ENCODE measurements at places on chromosomes 5 and 9.

- no peak for DNase-seq
These were observed 599 bp downstream of the MLLT3 start for GRCh38 chr9:20621471-20622329.

DNA sequence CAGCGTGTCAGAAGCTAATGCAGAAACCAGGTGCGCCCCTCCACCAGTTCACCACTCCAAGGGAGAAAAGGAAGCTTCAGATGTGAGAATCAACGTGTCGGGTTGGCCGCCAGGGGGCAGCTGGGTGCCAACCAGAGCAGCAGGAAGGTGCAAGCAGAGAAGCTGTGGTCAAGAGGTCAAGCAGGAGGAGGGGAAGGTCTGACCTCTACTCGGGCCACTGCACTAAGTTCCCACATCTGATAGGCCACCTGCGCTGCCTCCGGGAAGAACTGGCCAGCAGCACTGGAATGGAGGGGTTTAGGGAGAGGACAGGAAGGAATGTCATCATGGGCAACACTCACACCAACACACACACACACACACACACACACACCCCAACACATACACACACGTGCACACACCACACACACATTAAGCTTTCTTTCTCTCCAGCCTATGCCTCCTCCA, 31.4 kb downstream of the ANXA6 start:
- DNase-seq = peak; percentile 26

DNA sequence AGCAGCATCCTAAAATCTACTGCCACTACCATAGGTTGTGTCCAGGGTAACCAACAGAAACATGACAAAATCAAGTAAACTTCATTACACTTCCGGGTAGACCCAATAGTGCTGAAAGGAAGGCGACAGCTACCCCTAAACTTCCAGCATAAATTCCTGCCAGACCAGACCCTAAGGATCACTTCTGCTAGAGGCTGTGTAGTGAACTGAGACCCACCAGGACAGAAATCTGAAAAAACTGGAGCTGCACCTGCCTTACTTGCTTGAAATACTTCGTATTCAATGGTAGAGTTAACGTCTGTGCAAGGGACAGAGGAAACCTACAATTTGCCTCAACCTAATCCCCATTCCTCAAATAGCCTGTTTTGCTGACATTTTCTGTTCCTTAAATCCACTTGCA, 1.0 kb upstream of the SECISBP2 start:
- DNase-seq = no peak

GRCh38 chr9:107170801-107171200, 112.3 kb upstream of the RAD23B start:
- DNase-seq = no peak

DNA sequence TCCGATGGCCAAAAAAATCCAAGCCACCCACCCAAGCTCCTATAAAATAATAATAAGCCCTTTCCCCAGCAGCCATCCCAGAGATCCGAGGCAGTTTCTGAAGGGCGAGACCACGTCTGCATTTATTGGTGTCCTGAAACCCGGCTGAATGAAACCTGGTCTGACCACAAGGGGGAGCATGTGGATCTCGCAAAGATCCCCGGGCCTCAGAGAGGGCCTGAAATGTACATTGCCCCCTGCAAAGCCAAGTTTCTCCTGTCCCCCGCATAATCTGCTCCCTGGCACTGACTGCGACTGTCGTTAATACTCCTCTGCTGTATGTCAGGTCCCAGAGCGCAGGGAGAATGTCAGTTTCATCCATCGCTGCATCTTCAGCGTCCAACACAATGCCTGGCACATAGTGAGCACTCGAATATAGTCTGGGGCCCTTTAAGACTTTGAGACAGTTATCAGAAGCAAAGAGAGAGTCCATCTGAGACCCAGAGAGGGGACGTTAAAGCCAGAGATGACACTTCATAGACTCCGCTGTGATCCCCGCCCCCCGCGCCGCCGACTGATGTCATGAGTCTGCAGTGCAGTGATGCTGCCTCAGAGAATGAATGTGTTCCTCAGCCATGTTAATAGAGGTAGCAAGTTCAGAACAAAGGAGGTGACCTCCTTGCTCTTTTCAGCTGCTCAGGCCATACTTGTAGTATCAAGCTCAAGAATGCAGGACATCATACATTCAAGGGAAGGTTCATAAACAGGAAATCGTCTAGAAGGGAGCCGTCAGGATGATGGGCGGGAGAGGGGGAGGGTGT, 74.5 kb upstream of the BARHL1 start:
- DNase-seq = peak; percentile 37

DNA sequence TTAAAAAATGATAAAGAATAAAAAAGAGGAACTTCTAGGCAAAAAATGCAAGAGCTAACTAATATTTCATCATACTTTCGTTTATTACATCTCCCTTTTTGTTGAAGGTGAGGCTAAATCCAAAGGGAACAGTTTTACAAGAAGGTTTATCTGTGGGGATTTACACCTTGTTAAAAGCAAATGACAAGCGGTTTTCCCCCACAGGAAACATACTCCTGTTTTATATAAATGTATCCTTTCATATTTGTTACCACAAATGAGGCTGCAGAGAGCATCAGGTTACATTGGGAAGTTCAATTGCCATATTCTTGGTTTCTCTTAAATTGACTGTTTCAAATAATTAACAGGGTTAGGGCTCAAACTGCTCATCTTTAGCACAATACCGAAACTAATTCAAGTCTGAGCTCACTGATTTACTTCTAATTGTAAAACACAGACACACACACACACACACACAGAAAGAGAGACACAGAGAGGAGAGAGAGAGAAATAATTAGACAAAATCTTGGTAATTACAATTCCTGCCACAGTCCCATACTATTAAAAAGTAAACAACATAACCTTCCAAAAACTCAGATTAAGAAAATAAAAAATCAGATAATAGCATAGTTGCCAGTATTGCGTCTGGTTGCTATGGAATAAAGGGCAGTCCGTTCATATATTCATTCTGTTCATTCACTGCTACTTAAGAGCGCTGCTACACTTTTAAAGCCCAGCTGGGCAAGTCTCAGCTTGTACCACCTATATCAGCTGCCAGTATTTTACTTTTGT, 17.1 kb downstream of the RFX3 start:
- peak; percentile 85 for DNase-seq

GRCh38 chr5:151227918-151228447, 4.1 kb upstream of the CCDC69 start:
- no peak for DNase-seq

DNA sequence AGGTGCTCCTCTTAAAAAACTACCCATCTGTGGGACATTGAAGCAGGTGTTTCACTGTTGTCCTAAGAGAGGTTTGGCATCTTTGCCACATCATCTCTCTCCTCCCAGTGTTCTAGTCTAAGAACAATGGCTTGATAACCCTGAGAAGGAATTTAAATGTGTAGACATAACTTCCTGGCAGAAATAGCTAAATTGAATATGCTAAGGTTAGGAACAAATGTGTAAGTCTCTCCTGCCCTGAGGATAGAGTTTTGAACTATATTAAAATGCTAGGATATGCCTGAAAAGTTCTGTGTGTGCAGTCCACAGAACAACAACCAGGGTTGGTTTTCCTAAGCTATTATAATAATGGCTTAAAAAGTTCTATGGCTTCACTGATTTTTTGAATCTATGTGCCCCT, 106.6 kb downstream of the LRRC70 start:
- DNase-seq = no peak

DNA sequence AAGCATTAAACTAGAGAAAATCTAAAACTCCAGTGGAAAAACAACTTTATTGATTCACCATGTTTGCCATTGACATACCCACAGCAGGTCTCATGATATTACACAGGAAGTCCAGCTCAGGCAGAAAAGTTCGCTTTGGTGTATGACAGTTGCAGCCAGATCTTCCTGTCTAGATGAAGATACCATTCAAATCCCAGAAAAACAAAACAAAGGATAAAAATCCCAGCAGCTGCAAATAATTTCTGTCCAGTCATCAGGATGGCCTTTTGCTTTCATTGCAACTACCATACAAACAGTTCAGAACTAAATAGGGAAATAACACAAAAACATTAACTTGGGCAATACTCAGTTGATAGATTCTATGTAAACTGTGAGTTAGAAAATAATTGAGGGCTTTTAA, 136.0 kb upstream of the NREP start:
- DNase-seq = no peak

All from bronchial epithelial cell (primary cell).